Muscle of back (tissue), 13 donors: ENCODE measurements at places on chromosomes 1 and 21.

DNA sequence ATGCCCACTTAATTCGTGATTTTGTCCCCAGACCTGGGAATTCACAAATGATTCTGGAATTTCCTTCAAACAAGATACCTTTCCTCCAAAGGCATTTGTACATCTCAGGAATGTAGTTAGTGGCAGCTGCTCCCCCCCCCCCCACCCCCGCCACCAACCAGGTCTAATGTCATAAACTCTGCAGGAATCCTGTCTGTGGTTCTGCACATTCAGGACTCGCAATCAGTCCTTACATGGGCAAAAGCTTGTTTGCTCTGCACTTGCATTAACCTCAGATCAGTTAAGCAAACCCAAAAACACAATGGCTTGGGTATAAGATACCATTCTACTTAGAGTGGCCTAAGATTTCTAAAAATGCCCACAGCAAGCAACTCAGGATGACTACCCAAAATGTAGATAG is 143.8 kb downstream of the TGFB2 start:
- DNase-seq: no peak

DNA sequence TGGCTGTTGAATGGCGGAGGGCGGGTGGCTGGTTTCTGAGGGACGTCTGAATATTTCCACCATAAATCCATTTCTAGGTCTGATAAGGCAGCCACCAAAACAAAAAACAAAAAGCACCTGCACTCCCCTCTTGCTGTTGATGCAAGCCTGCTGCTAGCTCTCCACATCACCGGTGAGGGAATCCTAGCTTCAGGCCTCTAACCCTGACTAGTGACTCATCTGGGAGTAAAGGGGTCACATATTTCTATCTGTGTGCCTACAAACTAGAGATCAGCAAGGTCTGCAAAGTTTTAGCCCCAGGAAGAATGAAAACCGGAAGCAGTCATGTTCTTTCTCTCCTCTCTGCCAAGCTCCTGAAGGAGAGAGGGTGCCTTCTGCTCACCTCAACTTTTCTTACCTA is 10.3 kb upstream of the ERMAP start:
- no peak for DNase-seq

GRCh38 chr1:209443361-209443931 is 140.1 kb upstream of the CAMK1G start:
- no peak for DNase-seq

DNA sequence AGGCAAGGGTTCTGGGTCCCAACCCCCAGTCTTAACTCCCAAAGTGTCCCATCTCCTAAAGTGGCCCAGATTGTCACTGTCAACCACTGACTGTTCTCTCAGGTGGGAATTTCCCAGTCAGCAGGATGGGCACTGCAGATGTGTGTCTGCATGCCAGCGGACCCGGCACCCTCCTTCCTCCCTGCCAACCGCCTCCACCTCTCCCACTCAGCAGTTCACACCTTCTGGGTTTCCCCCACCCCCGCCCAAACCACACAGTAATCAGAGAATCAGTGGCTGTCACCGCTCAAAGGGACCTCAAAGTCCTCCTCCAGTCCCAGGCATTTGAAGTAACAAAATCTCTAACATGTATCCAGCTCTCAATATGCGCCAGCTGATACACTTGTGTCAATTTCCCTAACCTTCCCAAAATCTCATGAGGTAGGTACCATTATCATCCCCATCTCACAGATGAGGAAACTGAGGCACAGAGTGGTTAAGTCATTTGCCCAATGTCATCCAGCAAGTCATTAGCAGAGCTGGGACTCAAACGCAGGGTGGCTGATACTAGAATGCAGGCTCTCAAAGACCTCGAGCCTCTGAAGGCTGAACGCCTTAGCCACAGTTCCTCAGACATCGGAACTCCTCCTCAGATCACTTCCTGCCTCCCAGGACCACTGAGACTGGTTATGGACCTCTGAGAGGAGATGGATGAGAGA is 4.8 kb downstream of the RUNX3 start:
- DNase-seq: no peak

- DNase-seq: no peak
Measured at GRCh38 chr1:21297975-21298374, 7.7 kb upstream of the ECE1 start.

DNA sequence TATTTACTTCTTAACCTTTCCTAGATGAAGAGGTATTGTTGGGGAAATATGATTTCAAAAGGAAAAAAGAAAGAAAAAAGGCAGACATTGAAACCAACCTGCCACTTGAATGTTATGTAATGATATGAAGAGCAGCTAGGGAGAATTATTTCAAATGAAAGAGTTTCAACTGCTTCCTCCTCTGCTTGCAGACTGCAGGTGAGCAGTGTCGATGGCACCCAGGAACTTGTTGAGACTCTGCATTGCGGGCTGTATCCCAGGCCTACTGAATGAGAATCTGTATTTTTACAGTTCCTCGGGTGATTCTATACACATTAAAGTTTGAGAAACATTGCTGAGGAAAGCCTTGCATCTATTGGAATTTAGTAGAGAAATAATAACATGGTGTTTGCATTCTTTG is 3.7 kb upstream of the RUNX1 start:
- DNase-seq: no peak

DNA sequence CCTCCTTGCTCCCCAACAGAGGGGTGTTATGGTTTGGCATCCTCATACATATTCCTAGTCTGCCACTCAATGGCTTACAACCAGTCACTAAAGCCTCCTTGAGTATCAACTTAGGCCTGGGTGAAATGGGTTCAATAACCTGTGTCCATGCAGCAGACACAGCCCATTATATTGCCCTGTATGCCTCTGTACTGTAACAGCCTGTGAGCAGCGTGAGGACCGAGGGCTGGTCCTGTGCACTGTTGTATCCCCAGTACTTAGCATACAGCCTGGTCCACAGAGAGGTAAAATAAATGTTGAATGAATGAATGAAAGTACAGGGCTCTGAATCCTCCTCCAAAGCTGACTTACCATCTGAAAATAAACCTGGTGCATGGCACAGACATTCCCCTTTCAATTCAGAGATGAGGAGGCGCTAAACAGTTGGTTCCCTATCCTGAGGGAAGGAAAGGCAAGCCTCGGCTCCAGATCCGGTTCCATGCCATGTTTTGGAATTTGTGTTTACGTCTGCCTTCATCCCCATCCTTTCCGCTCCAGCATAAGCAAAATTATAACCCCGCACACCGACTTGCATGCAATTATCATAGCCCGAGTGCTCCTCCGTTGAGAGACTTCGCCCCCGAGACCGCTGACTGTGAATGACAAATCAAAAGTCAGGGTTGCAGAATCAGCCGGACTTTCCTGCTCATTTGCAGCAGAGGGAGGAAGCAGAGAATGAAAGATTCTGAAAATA is 45.0 kb upstream of the DNAJC6 start:
- DNase-seq: peak; percentile 63

DNA sequence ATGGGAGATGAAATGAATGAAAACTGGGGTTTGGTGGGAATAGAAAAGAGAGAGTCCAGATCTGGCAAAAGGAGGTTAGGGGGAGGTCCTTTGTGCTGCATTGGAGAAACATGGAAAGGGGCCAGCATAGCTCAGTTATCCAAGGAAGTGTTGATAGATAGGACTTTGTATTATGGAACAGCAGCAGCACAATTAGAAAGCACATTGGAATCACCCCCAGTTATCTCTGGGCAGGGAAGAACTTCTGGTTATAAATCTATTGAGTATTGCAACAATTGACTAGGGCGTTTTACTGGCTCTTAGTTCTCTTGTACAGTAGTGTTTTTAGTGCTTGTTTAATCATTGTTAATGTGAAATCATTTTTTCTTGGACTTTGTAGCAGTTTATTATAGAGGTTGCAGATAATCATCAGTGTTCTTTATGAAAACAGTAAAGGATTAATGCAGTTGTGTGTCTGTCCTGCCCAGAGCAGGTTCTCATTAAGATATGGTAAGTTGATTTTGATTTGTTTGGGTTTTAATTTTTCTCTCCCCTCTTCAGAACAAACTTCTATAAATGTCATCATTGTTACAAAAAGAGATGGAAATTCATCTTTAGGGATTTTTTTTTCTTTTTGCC is 76.6 kb downstream of the NR5A2 start:
- DNase-seq: no peak

GRCh38 chr1:152050886-152051675 is 14.3 kb upstream of the S100A11 start:
- DNase-seq: no peak

GRCh38 chr1:30411206-30411605 is 312.2 kb downstream of the MATN1 start:
- DNase-seq: no peak

- DNase-seq: peak; percentile 48
Measured at GRCh38 chr1:165871311-165872067, 44.1 kb downstream of the UCK2 start.

DNA sequence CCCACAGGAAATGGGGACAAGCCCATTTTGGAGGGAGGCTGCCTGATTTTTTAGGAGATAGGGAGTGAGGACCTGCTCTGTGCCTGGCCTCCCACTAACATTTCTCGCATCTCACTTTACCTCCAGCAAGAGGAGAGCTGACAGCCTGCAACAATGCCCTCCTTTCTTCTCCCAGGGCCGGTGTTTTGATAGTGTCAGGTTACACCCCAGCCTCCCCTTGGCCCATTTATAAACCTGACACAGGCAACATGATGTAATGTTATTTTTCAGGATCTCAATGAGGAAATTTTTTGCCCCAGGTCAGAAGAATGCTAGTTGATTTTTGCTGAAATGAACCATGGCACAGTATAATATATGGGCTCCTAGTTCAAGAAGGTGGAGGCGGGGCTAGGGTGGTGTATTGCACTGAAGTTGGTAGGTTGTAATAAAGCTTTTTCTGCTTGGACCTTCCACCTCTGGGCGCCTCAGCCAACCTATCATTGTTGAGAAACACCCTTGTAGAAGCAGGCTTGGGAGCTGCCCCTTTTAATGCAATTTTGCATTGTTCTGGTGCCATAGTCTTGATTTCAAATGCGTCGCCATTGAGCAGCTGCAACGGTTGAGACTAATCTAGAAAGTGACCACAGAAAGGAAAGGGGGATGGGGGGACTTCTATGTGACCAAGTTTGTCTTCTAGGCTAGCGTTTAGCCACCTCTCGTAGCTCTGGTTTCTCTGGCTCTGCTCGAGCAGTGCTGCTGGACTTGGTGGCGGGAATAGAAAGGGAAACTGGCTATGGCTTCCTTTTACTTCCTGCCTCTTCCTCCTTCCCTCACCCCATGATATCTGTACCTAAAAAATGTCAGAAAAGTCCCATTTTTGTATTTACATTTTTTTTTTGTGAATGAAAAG is 53.0 kb downstream of the PBX1 start:
- DNase-seq: no peak

DNA sequence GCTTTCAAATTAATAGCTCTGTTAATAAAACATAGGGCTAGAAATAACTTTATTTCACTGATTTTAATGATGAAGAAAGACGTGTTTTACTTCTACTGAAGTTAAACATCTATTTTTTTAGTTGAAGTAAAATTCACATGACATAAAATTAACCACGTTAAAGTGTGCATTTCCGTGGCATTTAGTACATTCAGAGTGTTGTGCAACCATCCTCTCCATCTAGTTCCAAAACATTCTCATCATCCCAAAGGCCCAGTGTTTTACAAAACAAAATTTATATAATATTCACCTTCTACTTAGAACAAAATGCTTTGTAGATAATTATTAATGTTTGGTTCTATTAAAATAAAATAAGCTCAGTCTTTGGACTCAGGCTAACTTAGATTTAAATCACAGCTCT is 108.5 kb upstream of the GNG12 start:
- DNase-seq: no peak

DNA sequence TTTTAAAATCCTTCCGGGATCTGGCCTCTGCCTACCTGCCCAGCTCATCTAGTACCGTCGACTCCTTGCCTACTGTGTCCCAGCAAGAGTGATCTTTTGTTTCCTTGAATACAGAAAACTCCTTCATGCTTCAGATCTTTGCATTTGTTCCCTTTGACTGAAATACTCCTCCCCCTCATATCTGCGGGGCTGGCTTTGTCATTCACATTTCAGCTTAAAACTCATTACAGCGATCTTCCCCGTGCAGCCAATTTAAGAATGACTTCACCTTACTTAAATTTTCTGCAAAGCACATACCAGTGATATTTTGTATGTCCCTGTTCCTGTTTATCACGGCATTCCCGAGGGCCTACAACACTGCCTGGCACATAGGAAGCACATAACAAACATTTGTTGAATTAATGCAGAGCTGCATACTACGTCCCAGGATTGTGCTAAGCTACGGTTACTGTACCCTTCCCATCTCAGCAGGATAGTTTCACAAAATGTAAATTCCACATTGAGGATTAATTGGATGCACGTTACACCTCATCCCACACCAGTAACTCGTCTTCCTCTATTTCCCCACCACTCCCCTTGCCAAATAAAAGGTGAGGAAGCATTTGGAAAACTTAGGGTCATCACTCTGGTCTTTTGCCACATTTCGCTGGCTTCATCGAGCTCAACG is 837 bp upstream of the DESI2 start:
- no peak for DNase-seq

- peak; percentile 83 for DNase-seq
Measured at GRCh38 chr21:20971296-20971921, 26.8 kb upstream of the NCAM2 start.

DNA sequence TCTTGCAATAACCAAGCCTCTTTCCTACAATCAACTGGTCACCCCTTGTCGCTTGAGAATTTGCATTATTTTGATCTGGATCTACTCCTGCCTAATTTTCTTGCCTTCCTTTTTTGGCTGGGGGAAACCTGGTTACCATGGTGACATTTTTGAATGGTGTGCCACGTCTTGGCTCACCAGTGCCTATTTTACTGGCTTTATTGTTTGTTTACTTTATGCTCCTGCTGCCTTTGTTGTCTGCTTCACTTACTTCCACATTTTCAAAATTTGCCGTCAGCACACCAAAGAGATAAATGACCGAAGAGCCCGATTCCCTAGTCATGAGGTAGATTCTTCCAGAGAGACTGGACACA is 743 bp downstream of the GPR52 start:
- DNase-seq: no peak

- no peak for DNase-seq
Measured at GRCh38 chr21:29330797-29331196, 32.1 kb downstream of the BACH1 start.

DNA sequence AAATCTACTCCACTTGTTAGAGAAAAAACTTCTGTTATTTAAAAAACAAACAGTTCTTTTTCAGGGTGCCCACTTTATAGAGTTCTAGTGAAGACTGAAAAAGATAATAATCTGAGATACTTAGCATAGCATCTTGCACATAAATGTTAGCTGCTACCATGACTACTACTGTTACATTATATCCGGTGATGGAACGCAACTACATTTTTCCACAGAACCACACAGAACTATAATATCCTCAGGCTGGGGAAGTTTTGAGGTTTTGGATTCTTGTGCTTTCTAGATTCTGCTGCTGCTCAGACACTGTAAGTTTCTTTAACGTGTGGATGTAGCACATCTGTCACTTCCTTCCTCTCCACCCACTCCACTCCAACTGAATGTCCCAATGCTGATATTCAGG is 110.3 kb downstream of the PTPN14 start:
- no peak for DNase-seq

- DNase-seq: no peak
Measured at GRCh38 chr1:84090447-84091245, 53.4 kb upstream of the PRKACB start.

- DNase-seq: no peak
Measured at GRCh38 chr1:180579961-180580611, 21.3 kb downstream of the OVAAL start.

- DNase-seq: no peak
Measured at GRCh38 chr1:14626869-14627607, 28.6 kb downstream of the KAZN start.
